ENCODE measurements at places on chromosomes 5 and 9.

DNA sequence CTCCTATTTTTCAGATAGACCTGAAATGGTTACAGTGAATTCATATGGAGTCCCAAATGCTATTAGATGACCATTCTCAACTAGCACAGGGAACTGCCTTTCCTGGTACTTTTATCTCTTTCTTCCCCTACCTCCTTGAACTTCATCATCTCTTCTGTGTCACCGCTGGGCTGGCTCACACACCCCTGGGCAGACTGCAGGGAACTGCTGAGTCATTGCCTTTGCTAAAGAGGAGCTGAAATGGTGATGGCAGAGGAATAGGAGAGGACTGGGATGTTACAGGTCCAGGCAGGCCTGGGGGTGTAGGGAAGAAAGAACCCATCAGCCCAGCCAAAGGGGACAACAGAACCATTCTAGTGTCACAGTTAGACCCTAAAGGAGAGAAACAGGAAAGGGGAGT, 322.3 kb downstream of the ASTN2 start:
- DNase-seq, result no peak

GRCh38 chr9:5549658-5550650, 39.6 kb downstream of the PDCD1LG2 start:
- no peak for DNase-seq

- no peak for DNase-seq
Measured at GRCh38 chr9:8616414-8616813, 816.8 kb upstream of the DMAC1 start.

DNA sequence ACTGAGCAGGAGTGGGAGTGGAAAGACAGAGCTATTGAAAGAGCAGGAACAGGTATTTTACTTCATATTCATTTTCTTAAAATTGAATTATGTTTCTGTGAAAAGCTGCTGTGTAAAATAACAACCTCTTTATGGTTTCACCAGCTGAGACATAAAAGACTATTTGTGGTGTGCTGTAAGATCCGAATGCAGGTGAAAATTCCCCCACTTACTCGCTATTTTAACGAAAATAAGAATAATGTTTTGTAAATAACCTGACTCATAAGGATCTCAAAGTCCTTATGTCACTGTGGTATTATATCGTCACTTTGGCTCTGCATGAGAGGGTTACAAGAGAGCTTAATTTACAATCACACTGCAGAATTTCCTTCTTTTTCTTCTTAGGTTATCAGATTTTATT, 65.3 kb upstream of the NFIB start:
- DNase-seq, result no peak

DNA sequence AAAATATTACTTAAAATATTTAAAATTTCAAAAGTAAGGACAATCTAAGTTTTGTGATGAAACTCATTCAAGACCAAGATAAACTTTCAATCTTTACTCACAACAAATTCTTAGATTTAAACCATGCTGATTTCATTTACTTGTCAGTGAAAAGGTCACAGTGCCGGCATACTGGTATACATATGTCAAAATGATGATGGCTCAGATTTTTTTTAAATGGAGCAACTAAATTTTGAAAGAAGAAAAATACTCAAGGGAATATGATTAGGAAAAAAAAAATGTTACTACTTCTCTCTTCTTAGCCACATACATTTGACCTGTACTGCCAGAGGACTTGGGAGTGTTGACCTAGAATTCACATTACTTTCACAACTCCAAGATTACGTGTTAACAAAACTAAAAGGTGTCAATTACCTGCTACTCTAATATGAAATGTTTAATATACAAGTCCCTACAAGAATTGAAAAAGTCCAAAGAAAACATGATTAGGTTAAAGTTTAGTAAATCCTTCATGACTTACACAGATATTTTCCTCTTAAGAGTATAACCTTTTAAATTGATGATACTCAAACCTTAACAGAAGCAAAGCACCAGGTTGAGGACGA, 4.6 kb downstream of the EFNA5 start:
- DNase-seq, result no peak

GRCh38 chr5:89265511-89266179, 382.7 kb upstream of the MEF2C start:
- no peak for DNase-seq

GRCh38 chr5:88682881-88683361, 200.1 kb downstream of the MEF2C start:
- no peak for DNase-seq

GRCh38 chr9:96462541-96462940, 12.6 kb downstream of the HABP4 start:
- DNase-seq, result no peak

- DNase-seq, result no peak
Measured at GRCh38 chr5:179306191-179307012, 38.9 kb downstream of the ADAMTS2 start.

- no peak for DNase-seq
Measured at GRCh38 chr5:52262844-52263243, 524.9 kb upstream of the ITGA1 start.

DNA sequence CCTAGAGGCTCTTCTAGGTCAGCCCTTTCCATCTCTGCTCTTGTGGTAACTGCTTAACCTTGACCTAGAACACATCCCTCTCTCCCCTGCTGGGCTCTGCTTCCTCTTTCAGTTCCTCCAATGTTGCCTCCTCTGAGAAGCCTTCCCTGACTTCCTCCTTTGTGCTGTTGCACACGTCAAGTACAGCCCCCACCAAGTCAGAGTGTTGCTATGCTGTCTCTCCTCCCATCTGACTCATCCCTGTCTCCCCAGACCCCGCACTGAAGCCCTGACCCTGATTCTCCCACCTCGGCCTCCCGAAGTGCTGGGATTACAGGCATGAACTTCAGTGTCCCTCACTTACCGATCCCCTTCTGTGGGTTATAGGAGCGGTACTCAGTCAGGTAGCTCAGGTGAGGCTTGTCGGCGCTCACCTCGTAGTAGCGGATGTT, 10.4 kb upstream of the TRIM14 start:
- DNase-seq, result no peak

GRCh38 chr9:108606401-108606800, 249.4 kb downstream of the ACTL7B start:
- DNase-seq, result no peak

All from KG1 (cell line).